Stimulated activated CD4-positive, alpha-beta T cell treated with anti-CD3 and anti-CD28 coated beads, Interleukin-15, amount 100 ng/mL, for 1 hour (primary cell): ENCODE measurements at places on chromosomes 5 and 9.

DNA sequence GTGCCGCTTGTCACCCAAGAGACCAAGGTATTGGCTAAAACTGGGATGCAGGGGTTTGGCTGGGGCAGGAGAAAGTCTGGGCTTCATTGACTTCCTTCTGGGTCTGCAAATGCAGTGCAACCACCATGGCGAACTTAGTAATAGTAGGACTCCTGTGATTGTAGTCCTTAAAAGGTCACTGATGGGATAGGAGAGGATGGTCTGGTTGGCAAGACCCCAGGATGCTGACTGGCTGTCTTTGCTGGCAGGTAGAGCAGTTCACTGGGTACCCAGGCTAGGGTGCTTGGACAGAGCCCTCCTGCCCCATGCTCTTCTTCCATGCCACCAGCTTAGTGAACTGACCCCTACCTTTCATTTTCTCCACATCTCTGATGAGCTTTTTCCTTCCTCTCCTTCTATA lies 37.2 kb downstream of the ANGPTL2 start:
- no peak for DNase-seq

DNA sequence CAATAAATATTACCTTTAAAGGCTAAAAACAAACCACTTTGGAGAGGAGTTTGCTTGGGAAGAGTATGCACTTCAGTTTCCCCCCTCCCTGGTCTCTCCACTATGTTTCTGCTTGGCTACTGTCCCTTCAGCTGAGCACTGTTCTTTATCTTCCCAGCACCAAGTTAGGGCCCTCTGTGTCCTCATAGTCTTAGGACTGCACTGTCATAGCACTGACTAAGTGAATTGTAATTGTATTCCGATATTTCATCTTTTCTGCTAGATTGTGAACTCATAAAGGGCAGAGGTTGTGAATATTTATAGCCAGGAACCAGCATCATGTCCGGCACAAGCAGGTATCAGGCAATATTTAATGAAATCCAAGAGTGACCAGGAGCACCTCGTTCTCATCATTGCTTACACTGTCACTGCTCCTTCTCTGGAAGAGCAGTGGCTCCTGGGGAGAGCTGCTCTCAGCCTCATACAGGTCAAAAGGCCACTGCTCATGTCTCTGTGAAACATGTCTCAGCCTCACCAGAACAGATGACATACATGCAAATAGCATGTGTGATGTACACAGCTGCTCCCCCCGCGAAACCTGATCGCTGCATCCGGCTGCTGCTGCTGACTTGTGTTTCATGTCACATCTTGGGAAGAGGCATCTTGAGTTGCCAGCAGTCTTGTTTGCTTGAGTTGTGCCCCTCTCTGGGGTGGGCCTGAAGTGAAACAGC lies 279.7 kb upstream of the MSX2 start:
- DNase-seq = no peak

GRCh38 chr5:77798456-77798855 lies 22.3 kb upstream of the TBCA start:
- DNase-seq = no peak

DNA sequence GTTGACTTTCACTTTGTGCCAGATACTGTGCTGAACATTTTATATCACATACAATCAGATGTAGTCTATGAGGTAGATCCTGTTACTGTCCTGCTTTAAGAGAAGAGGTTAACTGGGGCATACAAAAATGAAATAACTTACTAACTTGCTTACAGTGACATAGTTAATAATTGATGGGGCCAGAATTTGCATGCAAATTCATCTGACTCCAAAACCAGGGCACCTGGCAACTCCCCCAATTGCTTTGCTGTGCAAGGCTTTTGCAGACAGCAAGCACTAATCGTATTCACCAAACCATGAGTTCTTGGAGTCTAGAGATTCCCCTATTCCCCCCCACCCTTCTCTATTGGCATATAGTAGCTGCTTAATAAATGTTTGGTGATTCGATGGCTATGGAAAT lies 155.9 kb downstream of the TTLL11 start:
- DNase-seq = no peak

DNA sequence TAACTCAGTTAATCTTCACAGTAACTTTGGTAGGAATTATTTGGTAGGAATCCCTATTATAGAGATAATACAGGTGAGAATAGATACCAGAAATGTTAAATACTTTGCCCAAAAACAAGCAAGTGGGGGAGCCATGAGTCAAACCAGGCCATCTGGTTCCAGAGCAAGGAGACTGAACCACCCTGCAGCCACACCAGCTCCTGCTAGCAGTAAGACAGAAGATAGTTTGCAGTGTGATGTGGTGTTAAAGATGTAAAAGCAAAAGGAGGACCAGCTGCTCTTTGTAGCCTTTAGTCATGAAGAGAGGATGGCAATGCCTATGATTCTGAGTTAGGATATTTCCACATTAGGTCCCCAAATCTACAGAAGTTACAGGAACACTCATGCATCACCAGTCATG lies 101.4 kb downstream of the PRKACG start:
- DNase-seq = no peak

DNA sequence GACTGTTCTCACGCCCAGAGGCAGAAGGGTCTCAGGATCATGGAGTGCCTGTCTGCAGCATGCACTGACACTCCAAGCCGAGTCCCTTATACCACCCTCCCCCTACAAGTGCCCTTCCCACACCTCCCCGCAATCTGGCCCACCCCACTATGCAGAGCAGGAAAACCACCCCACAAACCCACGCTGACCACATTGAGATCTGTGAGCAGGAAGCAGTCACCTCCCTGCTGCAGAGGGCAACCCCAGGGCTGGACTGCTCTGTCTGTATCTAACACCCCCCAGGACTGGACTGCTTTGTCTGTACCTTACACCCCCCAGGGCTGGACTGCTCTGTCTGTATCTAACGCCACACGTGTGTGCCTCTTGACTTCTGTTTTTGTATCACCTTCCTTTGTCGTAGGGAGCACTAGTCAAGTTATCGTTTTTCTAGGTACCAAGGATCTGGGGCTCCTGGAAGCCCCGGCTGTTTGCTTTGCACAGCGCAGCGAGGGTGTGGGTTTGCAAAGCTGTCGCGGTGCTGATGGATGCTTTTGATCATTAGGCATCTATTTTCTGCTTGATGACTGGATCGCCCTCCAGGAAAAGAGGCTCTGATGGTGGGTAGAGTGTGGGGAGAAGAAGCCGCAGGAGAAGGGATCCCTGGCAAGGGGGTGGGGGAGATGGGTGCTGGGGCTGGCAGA lies 21.5 kb downstream of the OLFM1 start:
- DNase-seq = no peak

DNA sequence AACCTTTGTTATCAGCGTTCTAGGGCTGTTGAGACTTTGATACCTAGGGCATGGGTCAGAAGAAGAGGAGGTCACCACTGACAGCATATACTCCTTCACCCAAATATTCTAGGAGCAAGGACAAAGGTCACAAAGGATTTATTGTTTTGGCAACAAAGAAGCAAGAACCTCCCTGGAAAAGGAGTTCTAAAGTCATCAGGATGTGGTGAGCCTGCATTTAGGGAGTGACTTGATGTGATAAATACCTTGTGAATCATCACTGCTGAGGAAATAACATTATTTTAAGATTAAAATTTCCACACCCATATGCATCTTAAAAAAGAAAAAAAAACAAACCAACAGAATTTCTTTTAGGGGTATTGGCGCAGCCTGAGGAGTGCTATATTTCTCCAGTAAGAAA lies 13.9 kb downstream of the IFNA1 start:
- no peak for DNase-seq

- DNase-seq = no peak
Observed at GRCh38 chr9:93984860-93985259, 29.7 kb upstream of the BARX1 start.

DNA sequence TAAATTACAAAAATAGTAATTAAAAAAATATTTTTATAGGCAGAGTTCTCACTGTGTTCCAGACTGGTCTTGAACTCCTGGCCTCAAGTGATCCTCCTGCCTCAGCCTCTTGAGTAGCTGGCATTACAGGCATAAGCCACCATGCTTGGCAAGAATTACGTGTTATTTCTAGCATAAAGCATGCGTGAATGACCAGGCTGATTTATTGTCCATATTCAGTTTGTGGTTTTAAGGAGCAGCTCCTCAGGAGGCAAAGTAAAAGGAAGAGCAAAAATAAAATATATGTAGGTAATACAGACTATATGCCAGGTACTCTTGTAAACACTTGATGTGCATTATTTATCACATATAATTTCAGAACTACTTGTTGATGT lies 7.1 kb upstream of the CD180 start:
- no peak for DNase-seq

GRCh38 chr5:158461240-158461854 lies 602.4 kb upstream of the CLINT1 start:
- no peak for DNase-seq

DNA sequence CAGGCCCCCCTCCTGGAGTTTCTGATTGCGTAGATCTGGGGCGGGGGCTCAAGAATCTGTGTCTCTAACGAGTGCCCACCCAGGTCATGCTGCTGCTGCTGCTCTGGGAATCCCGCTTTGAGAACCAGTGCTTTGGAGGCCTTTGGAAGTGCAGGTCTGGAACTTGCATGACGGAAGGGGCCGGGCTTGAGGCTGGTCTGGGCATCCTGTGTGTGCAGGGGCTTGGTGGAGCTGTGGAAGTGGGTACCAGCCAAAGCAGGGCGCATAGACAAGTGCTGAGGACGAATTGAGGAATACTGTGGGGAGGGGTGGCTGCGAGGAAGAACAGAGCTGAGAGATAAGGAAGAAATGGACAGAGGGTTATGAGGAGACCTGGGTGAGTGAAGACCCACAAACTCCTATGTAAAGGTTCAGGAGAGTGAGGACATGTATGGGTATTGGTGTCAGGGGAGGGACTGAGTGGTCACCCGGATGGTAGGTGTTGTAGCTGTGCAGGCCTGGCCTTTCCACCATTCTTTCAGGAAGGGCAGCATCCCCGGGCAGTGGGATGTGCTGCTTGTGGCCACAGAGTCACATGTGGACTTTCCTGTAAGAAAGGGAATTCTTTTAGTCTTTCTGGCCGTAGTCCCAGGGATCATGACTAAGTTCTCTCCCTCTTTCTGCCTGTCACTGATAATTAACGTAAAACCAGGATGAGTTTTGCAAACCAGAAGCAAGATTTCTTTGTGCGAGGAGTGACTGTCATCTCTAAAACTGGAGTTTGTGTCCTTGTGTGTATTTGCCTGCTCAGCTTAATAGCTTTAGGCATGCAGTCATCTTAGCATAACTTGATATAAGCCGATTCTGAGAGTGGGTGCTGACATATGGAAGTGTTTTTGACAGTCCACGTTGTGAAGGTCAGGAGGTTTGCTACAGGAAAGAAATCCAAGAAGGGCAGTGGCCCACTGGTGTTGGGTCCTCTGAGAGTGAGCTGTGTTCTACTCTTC lies 43.3 kb upstream of the TJP2 start:
- DNase-seq = no peak

DNA sequence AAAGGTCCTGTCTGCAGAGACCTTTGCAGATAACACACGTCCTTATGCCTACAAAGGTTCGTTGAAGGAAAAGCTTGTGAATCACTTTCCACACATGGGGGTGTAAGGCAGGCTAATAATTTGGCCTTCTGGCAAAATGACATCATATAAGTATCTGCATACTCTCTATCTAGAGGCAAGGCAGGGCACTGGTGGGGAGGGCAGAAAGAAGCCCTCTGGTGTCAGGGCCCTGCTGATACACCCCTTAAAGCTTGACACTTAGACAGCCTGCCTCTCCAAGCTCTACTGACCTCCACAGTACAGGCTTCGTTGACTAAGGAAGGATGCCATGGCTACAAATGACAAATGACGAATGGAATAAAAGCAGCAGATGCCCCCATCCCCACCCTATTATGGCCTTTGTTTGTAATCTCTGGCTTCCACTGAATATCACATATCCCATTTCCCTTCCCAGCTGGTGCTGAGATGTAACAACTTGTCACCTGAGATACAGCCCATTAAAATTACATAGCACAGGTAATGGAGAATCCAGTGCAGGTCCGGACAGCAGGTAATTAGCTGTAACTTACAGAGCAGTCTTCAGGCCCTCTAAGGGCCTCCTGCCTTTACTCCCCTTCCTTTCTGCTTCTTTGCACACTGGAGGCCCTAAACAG lies 76.9 kb upstream of the IFNK start:
- no peak for DNase-seq

DNA sequence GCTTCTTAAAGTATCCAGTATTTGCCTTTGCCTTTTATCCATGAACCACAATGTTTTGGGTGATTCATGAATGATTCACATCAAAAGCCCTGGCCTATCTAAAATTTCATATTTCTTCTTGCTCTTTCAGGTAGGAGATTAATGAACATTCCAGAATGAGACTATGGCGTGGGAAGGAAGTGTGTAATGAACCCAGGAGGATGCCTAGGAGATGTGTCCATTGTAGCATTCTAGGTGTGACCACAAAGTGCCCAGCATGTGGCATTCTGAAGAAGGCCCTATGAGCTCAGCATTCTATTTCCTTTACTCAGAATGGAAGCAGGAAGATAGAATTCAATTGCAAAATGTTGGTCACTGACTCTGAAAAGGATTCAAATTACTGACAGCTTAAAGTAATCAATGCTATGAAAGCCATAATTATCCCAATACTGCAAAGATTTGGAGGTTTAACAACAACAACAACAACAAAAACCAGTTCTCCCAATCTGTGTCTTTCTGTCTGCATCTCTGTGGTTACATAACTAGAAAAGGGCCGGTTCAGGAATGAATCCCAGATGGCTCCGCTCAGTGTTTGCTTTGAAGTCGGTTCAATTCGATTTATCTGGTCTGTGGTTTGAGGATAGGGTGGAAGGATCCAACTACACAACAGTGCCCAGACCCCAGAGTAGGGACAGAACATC lies 126.7 kb downstream of the FOXD1 start:
- DNase-seq = no peak

GRCh38 chr5:139272471-139273321 lies 20.8 kb upstream of the MATR3 start:
- no peak for DNase-seq

GRCh38 chr9:71765693-71766092 lies 2.6 kb downstream of the CEMIP2 start:
- no peak for DNase-seq

DNA sequence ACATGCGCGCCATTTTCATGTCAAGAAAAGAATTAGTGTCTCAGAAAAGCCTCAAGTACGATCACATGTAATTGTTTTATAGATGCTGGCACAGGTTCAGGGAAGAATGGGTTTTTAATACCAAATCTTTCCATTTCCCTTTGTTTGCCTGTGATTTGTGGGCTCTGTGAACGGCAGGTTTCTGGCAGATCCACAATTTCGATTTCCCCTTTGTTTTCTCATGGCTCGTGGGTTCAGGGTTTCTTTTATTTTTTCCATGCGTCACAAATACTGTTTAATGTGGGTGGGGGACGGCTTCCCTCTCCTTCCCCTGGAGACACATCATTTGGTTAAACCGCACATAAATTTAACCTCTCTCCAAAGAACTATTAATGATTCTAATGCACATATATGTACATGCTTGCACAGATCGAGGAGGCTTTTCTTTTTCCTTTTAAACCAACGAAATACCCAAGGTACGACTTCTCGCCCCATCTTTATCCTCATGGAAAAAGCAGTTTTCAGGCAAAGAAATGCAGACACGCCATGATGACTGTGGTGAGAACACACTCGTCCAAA lies 195.9 kb downstream of the SLIT3 start:
- no peak for DNase-seq

- DNase-seq = no peak
Observed at GRCh38 chr5:166845044-166845443, 1446.4 kb upstream of the WWC1 start.
